Stimulated activated CD4-positive, alpha-beta T cell treated with anti-CD3 and anti-CD28 coated beads, Interleukin-2, amount 100 ng/mL, for 24 hours (primary cell): ENCODE measurements at places on chromosomes 5 and 9.

- DNase-seq, result no peak
Observed at GRCh38 chr5:128470663-128471062, 67.4 kb downstream of the FBN2 start.

GRCh38 chr5:180807654-180808414, 5.2 kb upstream of the MGAT1 start:
- DNase-seq, result no peak

- peak; percentile 20 for DNase-seq
Observed at GRCh38 chr5:173010021-173010420, 26.4 kb downstream of the ATP6V0E1 start.

GRCh38 chr9:127633216-127633862, 21.3 kb downstream of the STXBP1 start:
- no peak for DNase-seq

- DNase-seq, result no peak
Observed at GRCh38 chr9:27329291-27329690, 32.3 kb upstream of the EQTN start.

- DNase-seq, result no peak
Observed at GRCh38 chr9:110192531-110193261, 15.3 kb downstream of the C9orf152 start.
